ENCODE measurements at places on chromosomes 2 and 18. TPM values are rescaled to one million over a fixed set of nuclear protein-coding genes. Genes with fewer than 3 reads are reported as not detected.

DNA sequence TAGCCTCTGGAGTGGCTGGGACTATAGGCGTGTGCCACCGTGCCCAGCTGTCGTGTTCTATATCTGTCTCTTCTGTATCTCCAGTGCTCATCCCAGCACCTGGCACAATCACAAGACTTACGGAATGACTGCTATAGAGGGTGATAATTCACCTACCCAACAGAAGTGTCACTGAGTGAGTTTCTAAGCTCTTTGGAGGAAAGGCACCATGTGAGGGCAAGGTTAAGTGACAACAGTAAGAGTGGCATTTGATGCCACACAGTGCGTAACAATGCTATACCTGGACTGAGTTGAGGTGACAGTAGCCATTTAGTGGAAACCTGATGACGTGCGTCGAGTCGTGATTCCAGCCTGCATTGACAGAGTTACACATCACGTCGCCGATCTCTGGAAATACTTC lies 89.0 kb downstream of the KCTD1 start:
- no peak for DNase-seq

DNA sequence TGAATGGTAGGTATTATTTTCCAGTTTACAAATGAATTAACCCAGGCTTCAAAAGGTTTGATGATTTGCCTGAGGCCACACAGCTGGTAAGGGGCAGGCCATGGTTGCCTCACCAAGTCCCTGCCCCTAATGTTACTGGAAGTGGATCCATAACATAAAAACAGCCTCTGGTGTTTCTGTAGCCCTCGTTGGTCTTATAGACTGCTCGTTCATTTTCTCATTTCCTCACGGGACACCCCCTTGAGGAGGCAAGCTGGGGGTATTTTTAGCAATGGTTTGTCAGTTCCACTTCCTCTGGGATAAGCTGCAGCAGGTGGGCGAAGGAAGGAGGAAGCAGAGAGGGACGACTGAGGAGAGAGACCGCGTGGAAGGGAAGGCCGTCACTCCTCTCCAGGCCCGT lies 32.9 kb upstream of the NDUFV2 start:
- DNase-seq: no peak

- no peak for DNase-seq
Observed at GRCh38 chr2:23992931-23993330, 17.0 kb upstream of the MFSD2B start.

DNA sequence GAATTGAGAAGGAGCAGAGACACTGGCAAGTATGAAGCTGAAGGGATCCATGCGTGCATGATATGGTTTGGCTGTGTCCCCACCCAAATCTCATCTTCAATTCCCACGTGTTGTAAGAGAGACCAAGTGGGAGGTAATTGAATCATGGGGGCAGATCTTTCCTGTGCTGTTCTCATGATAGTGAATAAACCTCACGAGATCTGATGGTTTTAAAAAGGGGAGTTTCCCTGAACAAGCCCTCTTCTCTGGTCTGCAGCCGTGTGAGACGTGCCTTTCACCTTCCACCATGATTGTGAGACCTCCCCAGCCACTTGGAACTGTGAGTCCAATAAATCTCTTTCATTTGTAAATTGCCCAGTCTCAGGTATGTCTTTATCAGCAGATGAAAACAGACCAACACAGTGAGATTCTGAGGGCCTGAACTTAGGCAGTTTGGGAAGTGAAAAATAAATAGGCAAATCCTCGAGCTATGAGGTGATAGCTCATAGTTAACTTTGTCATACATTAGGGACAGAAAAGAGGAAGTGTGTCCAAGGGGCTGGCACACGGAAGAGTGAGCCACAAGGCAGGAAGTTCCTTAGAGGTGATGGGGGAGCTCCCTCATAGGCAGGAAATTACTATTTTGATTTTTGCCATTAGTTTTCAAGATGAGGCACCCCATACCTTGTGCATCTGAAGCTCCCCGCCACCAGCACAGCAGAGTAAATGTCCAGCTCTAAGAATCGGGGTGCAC lies 658.8 kb upstream of the ID2 start:
- no peak for DNase-seq

GRCh38 chr2:144267239-144267638 lies 252.7 kb downstream of the ZEB2 start:
- no peak for DNase-seq

- DNase-seq: no peak
Observed at GRCh38 chr18:10907749-10908148, 241.6 kb downstream of the PIEZO2 start.

DNA sequence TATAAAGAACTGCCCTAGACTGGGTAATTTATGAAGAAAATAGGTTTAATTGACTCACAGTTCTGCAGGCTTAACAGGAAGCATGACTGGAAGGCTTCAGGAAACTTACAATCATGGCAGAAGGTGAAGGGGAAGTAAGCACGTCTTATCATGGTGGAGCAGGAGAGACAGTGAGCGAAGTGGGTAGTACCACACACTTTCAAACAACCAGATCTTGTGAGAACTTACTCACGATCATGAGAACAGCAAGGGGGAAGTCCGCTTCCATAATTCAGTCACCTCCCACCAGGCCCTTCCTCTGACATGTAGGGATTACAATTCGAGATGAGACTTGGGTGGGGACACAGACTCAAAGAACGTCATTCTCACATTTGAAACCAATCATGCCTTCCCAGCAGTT lies 260.1 kb upstream of the FAM98A start:
- DNase-seq: no peak

DNA sequence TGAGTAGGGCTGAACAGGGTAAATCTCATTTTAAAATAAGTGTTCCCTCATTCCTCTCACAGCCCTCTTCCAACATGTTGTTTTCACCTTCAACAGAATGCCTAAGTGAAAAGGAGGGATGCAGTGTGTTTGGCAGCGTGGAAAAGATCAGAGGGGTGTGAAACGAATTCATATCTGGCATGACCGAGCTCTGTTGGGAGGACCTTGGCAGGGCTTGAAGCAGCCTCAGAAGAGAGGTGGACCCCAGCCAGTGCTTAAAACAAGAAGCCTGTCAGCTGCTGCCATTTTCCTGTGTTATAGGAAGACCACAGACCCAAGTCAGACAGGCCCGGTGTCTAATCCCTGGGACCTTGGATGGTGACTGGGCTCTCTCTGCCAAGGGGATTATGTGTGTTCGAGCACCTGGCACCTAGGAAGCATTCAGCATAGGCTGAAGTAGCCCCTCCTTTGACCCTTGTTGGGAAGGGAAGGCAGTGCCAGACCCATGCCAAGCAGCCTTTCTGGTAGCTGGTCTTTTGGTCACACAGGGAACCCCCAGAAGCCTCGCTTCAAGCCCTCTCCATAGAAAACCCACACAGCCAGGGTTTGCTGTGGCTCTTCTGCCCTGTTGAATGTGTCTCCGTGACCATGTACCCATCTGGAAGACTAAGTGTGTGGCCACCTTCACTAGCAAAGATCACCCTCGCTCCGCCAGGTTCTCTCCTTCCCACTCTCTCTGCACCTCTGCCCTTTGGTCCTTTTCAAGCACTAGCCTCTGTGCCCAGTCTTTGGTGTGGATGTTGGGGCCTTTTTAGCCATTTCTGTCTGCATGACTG lies 87.5 kb upstream of the ST3GAL5 start:
- DNase-seq: no peak

DNA sequence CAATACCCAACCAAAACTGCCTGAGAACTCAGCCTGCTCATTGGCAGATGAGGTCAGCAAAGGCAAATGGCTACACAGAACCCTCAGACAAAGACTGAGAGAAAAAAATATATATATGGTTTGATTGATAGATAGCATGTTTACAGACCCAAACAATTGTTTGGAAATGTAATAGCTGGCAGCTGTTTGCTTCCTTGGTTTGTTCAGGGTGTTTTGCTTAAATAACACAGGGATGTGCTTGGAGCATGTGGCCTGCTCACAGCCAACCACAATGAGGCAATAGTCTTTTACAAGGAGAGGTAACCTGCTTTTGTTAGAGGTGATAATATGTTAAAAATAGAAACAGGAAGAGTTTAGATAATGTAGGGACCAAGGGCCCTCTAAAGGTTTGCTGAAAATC lies 84.5 kb downstream of the PDK1 start:
- no peak for DNase-seq

DNA sequence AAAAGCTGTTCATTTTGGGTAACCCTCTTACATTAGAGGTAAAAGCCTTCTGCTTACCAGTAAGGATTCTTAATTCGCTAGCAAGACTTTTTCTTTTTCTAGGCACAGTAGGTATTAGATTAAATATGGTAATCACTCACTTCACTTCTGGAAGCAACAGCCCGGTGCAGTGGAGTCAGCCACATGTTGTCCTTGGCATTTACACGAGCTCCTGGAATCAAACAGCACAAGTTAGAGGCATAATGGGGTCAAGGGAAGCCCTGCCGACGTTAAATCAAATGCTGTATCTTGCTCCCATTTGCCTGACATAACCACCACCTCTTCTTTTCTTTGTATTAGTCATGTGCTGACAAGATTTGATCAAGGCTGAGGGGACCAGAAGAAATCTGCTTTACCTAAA lies 174.1 kb downstream of the ANKRD44 start:
- DNase-seq: no peak

DNA sequence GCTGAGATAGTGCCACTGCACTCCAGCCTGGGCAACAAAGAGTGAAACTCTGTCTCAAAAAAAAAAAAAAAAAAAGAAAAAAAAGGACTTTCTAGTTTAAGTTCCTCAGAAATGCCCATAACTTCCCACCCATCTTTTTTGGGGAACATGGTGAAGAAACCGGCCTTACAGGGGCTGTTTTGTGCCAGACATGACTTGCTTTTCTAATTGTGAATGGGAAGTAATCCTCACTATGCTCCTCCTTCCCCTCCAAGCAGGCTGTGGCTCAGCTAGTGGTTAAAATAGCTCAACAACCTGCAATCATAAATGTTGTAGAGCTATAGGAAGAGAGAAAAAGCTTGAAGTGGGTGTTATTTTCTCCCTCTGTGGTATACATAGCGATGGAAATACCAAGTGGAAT lies 34.1 kb upstream of the OLA1 start:
- DNase-seq: no peak

DNA sequence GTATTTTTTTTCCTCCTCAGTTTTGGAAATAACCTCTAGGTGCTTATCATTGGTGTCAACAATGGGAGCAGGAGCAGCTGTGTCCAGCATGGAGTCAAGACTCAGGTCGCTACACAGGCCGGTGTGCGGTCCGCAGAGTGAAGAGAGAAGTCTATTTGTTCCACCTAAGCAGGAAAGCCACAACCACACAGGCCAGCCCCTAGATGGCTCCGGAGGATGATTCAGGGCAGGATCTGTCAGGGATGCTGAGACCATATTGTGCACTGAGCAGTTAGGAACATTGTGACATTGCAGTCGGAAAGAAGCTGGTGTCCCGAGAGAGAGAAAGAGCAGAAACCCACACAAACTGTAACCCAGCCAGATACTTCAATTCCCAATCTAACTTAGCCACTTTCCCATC lies 136.9 kb downstream of the GAREM1 start:
- no peak for DNase-seq

DNA sequence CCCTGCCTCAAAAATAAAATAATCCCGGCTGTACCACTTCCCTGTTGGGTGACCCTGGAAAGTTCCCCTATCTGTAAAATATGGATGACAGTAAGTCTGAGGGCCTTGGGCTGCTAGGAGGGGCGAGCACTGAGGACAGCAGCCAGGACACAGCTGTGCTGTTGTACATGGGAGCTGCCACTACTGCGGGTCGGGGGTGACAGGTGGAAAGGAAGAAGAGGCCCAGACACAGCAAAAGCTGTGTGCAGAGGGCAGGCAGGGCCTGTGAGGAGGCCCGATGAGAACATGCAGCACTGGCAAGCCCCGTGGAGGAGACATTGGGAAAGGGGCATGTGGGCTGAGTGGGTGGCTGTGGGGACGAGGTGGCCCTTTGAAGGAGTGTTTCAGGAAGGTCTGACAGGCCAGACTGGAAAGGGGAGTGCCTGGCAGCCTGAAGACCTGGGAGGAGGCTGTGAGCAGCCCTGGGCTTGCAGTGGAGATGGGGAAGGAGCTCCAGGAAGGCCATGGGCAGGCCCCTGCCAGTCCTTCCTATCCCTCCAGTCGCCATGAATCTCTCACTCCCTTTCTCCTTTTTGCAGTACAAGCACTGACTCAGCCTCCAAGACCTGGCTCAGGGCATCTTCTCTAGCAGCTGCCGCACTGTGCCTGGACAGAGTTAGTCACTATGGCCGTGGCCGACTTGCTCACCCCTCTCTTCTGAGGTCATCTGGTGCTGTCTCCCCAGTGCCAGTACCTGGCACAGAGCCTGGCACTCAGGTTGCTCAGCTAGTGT lies 28.9 kb upstream of the SEMA4C start:
- no peak for DNase-seq

DNA sequence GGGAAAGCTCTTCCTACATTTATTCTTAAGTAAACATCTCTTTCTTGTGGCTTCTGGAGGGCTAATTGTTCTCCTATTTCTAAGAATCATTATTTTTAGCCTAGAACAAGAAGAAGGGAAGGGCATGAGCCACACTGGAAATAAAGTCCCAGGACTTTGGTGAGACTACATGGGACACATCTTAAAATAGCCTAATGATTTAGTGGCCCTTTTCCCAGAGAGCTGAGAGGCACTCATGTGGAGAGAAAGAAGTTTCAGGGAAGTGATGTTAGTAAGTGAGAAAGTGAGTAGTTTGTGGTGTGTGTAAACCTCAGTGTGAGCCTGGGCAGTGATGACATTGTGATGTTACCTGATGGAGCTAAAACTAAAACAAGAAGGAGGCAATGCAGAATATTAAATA lies 14.6 kb downstream of the ITGA4 start:
- no peak for DNase-seq

DNA sequence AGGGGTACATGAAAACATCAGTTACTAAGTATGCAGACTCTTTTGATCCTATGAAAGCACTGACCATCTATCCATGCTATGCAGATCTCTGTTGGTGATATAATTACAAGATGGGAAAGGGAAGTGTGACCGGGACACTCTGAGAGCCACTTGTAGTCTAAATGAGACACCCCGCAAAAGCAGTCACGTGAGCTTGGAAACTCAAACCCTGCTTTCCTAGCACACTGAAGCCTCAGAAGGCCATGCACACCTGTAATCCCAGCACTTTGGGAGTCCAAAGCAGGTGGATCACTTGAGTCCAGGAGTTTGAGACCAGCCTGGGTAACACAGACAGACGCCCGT lies 137.5 kb downstream of the INO80D start:
- no peak for DNase-seq

DNA sequence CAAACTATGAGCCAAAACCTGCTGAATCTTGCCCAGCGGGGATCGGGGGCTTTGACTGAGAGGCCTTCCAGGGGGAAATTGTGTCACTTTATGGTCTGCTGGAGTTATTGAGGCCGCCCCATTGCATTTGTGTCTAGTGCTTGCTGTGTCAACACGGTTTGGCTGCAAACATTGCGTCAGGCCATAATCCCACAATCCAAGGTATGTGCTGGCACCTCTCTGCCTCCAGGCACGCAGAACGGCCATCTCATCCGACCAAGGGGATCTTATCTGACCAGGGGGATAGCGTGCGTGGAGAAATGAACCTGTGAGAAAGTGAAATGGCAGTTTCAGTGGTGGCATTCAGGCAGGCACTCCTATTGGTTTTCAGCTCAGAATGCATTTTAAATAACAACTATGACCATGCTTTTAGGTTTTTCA lies 18.1 kb upstream of the LYPD6B start:
- DNase-seq: no peak

The ALKAL2 gene
- 21.9 TPM for total RNA-seq

The IL1RN gene
- total RNA-seq: not detected

The NTSR2 gene
- total RNA-seq: 0.87 TPM

The ALPG gene
- not detected for total RNA-seq

The MXD1 gene
- 7.1 TPM for total RNA-seq

The RFTN2 gene
- 38.0 TPM for total RNA-seq

The SLC19A3 gene
- total RNA-seq: 20.4 TPM

The KRCC1 gene
- total RNA-seq: 39.3 TPM

The ANKAR gene
- total RNA-seq: 20.4 TPM

The SYT4 gene
- total RNA-seq: not detected

The KYNU gene
- total RNA-seq: 3.5 TPM

Data from tibial nerve (tissue), 4 donors.